ENCODE measurements at places on chromosomes 3 and 15.
A peak's percentile ranks its signal among the peaks of the same experiment; 100 is the strongest.

DNA sequence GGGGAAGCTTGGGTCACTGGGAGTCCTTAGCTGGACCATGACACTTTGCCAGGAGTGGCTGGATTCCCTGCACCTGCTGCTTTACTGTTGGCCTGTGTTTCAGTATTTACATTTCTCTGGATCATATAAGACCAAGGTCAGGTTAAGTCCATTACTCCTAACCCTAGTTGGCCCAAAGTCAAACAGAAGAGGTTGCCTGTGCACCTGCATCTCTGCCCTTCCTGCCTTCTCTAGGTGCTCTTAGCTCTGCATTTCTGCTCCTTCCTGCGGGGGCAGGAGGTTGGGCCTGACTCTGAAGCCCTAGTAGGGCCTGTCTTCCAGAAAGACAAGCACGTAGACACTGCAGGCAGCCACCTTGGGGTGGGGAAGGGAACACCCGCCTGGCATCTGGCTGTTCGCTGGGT, 124.3 kb downstream of the RPLP1 start:
- no peak for DNase-seq

GRCh38 chr15:99954361-99955180, 221.3 kb upstream of the LYSMD4 start:
- no peak for DNase-seq

- no peak for DNase-seq
Measured at GRCh38 chr3:111745786-111746185, 113.3 kb upstream of the PHLDB2 start.

DNA sequence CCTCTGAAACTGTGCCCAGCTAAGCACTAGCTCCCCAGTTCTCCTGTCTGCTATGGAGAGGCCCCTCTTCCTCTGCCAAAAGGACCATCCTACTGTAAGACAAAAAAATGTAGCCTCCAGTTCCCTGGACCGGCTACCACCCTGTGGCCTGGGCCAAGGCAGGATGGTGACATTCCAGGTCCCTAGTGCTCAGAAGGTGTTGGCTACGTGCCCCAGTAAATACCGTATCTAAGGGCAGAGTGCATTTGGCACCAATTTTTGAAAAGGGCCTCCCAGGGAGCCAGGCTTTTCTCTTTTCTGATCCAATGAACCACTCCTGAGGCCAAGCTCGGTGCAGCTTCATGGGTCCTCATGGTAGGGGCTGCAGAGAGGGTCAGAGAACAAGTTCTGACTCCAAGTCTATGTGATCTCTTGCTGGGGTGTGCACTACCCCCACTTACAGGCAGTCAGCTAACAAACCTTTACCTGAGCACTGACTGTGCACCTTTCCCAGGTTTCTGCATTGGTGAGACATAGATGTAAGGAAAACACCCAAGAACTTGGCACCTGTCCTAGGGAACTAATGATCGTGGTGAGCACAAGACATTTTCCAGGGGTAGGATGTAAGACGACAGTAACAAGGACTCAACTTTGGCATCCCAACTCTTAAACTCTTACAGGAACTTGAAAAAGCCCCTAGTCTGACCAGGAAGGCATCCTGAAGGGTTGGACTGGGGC, 32.6 kb downstream of the TLE3 start:
- no peak for DNase-seq

GRCh38 chr3:24088782-24089181, 143.7 kb downstream of the NR1D2 start:
- DNase-seq: peak; percentile 46

- no peak for DNase-seq
Measured at GRCh38 chr15:73872346-73872745, 1.0 kb upstream of the TBC1D21 start.

DNA sequence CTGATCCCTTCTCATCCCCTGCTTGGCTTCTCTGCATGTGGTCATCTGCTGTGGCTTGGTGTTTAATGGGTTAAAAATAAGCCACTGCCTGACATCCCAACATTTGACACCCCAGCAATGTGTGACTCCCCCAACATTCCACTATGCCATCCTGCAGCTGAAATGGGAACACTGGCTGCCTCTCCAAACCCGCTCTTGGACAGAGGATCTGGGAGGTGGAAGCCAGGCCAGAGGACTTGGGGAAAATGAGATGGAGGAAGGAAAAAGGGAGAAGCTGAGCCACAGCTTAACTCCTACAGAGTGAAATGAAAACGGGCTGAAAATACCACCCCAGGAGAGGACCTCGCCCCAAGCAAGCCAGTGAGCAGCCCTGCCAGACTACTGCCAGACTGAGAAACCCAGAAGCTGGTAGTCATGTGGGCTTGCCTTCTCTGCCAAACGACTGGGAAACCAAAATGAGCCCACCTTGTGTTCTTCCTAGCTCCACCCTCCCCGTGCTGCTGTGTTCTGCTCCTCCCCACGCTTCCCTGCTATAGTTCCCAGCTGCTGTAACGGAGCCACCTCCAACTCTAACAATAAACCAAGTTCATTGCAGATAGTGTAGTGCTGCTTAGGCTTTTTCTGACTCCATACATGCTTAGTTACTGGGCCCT, 13.7 kb downstream of the MAP1A start:
- no peak for DNase-seq

DNA sequence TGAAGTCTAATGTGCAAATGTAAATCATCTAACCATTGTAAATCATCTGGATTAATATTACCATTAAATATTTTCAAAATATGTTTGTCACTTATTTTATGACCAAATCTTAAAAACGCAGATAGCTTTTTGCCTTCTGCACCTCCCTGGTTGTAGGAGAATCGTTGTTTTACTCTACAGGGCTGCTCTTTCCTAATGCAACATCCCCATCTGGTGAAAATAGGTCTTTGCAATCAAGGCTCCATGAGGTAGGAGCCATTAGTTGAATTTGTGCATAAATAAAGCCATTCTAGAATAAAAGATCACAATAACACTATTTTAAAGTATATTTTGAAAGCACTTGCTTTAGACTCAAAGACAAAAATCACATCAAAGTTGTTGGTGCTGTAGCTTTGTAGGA, 535.6 kb upstream of the AGTR1 start:
- DNase-seq: no peak

GRCh38 chr3:48155122-48155521, 33.1 kb downstream of the CDC25A start:
- no peak for DNase-seq

DNA sequence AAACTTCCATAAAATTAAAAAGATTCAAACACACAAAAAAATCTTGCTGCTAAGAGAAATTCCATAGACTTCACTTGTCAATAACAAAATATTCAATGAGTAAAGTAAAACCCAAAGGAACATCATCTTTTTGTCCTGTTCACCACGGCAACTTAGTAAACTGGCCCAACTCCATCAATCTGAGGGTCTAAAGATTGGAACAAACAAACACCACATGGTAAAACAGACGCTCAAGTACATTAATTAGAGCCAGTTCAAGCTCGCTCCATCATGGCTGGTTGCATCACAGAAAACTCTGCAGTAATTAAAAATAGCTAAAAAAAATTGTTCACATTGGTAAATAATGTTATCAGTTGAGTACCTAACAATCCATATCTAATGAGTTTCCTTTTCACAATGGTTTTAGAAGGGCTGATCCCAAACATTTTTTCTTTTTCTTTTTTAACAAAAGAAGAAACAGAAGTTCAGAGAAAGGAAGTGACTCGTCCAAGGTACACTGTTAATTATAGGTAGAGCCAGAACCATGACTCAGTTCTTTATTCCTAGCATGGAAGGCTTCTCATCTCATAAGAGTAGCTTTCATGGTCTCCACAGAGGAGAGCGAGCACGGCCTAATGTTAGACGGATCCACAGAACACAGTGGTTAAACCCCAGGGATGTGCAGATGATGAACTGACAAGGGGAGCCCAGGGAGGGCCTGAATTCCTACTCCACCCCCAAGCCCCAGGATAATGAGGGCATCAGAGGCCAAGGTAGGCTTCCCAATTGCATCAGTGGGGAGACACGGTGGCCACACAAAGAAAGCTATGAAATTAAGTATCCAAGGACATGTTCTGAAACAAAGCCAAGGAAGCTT, 79.2 kb upstream of the ARHGEF3 start:
- no peak for DNase-seq

DNA sequence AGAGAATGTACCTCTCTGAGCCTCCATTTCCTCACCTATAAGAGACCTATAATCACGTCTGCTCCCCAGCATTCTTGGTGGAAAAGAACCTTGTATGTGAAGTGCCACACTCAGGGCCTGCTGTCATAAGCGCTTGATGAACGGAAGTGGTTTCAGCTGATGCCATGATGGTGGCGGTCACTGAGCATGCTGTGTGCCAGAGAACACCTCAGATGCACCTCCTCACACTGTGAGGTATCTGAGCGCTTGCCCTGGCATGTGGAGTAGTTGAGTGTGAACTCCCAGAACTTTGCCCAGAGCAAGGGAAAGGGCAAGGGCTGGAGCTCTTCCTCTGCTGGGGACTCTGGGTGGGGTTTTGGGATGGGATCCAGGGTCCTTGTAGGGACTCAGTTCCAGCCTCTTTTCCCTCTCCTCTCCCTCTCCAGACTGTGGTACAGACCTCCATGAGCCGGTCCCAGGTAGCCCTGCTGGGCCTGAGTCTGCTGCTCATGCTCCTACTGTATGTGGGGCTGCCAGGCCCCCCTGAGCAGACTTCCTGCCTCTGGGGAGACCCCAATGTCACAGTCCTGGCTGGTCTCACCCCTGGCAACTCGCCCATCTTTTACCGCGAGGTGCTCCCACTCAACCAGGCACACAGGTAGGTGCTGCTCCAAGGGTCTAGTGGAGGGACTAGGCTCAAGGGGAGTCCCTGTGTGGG, 2.7 kb downstream of the ABHD14A start:
- DNase-seq: no peak
